ENCODE measurements at places on chromosomes 1 and 21.

- no peak for DNase-seq
These were observed 16.3 kb downstream of the VASH2 start for GRCh38 chr1:212966616-212967015.

- no peak for DNase-seq
These were observed 2.5 kb downstream of the MRPL24 start for GRCh38 chr1:156738407-156738806.

DNA sequence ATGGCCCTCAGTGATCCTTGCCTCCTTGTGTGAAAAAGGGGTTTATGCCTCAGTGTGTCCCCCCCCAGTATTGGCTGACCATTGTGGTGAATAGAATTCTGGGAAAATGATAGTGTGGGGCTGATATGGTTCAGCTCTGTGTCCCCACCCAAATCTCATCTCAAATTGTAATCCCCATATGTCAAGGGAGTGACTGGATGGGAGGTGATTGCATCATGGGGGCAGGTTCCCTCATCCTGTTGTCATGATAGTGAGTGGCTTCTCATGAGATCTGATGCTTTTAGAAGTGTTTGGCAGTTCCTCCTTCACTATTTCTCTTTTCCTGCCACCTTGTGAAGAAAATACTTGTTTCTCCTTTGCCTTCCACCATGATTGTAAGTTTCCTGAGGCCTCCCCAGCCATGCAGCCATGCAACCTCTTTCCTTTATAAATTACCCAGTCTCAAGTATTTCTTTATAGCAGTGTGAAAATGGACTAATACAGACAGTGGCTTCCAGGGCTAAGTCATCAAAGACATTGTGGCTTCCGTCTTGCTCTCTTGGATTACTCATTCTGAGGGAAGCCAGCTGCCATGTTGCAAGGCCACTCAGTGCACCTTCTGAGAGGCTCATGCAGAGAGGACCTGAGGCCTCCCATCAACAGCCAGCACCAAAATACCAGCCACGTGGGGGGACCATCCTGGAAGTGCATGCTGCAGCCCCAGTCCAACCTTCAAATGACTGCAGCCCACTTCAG is 40.6 kb upstream of the SOD1 start:
- no peak for DNase-seq

- DNase-seq = no peak
These were observed 12.0 kb upstream of the SLC2A5 start for GRCh38 chr1:9081473-9081872.

GRCh38 chr1:173504268-173504667 is 27.1 kb downstream of the PRDX6 start:
- DNase-seq = no peak

DNA sequence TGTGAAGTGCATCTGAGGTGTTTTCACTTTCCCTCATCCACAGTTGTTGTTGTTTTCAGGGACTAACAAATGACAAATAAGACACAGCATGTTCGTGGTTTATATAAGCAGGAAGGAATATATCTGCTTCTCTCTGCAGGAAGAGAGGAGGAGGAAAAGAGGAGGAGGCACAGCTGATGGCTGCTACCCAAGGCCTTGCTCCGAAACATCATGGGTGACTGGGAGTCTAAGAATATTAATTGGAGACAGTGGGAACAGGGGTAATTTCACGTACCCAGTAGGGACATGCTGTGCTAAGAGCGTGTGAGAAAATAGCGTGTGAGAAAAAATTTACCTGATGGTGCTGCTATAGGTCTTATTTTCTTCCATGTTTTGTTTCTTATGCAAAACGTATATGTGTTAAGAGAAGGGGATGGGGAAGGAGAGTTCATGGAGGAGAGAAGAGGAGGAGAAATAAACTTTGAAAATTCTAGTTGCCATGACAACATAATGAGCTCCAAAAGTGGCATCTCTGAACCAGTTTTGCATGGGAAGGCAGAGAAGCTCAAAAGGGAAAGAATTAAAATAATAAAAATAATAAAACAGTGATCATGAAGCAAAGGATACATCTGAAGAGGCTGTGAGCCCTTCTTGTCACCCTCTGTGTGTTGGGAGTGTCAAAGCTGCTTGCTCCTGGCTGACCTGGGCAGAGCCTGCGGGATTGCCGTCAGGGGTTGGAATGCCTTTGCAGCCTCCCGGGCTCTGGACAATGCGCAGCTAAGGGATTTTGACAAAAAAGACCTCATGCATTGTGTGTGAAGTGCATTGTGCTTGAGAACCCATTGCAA is 192.0 kb downstream of the CACNA1E start:
- DNase-seq = no peak

DNA sequence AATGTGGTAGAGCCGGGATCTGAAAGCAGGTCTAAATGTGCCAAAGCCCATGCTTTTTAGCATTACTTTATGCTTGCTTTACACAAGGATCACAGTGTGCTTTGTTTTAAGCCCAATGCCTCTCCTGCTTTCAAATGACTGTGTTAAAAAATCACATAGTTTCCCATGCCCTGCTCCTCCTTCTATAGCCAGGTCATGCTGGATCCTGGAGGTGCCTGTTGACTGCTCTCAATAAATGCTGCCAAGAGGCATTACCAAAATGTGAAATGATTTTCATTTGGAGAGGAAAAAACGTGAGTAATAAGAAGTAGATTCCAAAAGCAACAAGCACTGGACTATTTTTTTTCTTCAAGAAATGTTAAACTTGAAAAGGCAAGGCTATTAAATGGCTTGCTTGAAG is 420.7 kb upstream of the USP24 start:
- no peak for DNase-seq

DNA sequence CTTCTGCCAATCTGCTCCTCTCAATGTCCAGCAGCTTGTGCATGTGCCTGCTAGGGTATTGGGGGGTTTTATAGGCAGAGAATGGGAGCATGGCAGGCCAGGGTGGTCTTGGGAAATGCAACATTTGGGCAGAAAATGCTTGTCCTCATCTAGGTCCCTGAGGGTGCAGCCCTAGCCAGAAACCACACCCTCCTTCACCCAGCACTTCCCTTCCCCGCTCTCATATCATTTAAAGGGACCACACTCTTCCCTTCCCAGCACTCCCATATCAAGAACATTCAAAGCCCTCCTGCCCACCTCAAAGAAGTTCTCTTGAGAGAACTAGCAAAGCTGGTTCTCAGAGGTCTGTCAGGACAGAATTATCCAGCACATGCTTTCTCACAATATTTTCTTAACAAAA is 62.1 kb downstream of the HSD3B1 start:
- DNase-seq = no peak

GRCh38 chr1:25641931-25642573 is 25.5 kb downstream of the MAN1C1 start:
- no peak for DNase-seq

GRCh38 chr1:111556325-111557037 is 53.0 kb upstream of the ADORA3 start:
- DNase-seq = no peak

DNA sequence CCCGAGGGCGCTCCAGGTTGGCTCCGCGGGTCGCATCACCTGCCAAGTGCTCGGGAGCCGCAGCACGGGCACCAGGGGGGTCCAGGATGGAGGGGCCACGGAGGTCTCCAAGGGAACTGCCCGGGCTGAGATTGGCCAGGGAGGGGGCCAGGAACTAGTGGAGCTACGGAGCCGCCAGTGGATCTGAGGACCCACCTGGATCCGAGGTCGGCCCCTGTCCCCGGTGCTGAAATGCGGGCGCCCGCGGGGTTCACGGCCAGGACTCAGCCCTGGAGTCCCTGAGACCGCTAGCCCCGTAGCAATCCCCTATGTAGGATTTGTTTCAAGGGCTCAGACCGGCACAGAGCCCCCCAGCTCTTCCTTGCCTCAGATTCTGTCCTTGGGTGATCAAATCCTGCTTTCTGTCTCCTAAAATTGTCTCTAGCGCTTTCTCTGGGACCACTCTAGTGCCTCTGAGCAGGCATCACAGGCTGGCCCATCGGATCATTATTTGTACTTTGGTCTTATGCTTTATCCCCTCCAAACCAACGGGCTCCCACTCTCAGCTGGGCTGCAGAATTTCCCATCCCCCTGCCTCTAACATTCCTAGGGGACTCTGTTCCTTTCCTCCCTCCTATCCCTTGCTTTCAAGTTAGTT is 27.3 kb downstream of the KIAA2013 start:
- no peak for DNase-seq

DNA sequence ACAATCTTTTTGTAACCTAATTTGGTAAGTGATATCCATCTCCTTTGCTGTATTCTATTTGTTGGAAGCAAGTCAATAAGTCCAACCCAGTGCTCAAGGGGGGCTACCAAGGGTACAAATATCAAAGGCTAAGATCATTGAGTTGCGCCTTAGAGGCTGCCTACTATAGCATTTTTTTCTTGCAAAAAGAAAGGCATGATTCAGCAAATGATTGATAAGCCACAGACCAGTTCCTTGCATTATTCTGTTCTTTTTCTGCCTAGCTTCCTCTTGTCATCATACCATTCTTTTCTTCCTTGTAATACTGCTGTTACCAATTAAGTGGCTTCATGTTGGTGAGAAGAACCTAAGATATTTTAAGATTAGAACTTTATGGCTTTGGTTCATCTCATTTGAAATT is 29.8 kb upstream of the BARHL2 start:
- DNase-seq = no peak

- no peak for DNase-seq
These were observed 44.9 kb upstream of the EFHD2 start for GRCh38 chr1:15364740-15365139.

GRCh38 chr1:63533931-63534330 is 10.6 kb downstream of the EFCAB7 start:
- DNase-seq = no peak

DNA sequence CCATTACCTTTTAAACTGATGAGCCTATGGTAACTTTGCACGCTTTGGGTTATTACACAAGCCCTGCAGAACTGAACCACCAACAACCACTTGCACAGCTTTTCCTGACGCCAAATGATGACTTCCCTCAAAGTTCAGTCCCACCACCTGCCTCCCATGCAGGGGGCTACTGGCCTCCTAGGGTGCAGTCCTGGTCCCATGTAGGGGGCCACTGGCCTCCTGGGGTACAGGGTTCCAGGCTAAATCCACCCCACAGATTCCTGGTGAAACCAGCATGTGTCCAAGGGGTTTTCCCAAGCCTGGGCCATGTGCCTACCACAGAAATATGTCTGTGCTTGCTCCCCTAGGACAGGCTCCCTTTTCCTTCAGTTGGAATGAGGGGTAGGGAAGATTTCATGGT is 73.4 kb upstream of the ZNF678 start:
- DNase-seq = no peak

DNA sequence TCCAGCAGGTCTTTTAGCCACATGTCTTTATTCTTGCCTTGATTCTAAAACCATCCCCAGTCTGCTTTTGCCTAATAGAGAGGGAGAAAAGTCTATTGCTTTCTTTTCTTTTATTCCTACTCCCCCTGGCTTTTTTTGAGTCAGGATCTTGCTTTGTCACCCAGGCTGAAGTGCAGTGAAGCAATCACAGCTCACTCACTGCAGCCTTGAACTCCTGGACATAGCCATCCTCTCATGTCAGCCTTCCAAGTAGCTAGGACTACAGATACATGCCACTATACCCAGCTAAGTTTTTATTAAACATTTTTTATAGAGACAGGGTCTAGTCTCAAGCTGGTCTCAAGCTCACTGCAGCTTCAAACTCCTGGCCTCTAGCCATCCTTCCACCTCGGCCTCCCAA is 72.5 kb upstream of the PAXBP1 start:
- DNase-seq = no peak

GRCh38 chr1:13694886-13695684 is 4.9 kb upstream of the PRDM2 start:
- DNase-seq = no peak

DNA sequence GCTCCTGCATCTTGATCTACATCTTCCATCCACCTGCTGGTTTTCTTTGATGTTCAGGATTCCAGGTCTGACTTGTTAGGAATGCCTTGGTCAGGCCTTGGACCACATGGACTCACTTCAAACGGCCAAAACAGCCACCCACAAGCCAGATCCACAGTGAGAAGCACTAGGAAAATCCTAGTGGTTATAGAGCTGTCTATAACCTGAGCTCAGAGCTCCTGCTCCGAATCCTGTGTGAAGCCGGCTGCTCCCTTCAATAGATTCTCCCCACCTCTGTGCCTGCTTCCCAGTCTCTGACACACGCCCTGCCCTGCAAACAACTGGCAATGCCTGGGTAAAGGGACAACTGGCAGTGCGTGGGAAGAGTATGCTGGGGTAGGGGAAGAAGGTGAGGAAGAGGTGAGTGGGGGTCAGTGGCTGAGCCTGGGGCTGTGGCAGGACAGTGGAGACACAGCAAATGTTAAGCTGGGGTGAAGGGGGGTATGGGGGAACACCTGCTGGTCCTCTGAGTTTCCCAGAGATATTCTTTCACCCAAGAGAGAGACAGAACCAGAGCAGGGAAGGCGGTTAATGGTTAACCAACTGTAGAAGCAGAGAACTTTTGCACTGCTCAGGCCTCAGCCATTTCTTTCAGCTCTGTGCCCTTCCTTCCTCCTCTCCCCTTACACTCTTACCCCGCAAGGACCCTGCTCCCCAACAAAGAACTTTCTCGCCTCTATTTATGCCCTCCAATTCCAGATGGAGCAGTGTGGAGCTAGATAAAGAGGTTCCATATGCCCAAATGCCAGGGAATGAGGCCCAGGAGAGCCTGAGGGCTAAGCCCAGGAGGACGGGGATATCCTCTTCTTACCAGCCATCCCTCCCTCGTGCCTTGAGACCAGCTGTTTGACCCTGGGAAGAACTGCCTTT is 4.5 kb downstream of the PLXNA2 start:
- no peak for DNase-seq

DNA sequence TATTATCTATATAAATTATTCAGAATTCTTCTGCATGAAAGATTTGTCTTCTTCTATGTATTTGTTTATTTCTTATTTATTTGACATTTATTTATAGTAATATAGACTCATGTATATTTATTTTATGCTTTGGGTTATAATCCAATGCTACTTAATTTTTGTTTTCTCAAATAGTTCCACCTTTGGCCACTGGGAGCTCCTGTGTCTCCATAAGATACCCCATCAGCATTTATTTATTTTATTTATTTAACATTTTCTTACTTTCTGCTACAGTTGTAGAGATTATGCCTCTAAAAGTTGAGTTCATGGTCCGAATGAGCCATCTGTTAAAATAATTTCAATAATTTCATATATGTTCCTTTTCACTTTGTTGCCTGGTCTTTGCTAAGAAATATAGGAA is 289.4 kb downstream of the ADGRL2 start:
- no peak for DNase-seq

GRCh38 chr1:178339834-178340233 is 156.9 kb downstream of the CLEC20A start:
- DNase-seq = no peak

DNA sequence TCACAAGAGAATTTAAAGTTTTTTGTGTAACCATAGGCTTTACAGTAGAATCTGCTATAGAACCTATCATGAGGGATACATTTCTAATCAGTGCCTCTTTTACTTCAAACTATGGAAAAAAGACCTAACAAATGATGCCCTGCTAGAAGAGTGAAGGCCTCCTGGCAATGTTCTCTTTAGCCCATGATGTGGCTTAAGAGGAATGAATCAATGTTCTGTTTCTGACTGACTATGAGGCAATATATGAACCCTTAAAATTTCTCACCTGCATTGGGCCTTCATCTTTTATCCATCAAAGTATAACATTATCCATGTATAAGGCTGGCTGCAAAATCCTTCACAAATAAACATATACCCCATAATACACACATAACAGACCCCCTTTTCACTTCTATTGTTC is 65.7 kb upstream of the IL12RB2 start:
- DNase-seq = no peak

Measured in left renal cortex interstitium (tissue), 4 donors.